HCT116 (cell line): ENCODE measurements at places on chromosomes 11 and 22. TPM values are rescaled to one million over a fixed set of nuclear protein-coding genes. Genes with fewer than 3 reads are reported as not detected.

BATF2 gene
- 2.1 TPM for total RNA-seq

INSC gene
- 0.17 TPM for total RNA-seq

PIK3IP1 gene
- total RNA-seq = 1.6 TPM

IFITM2 gene
- 106 TPM for total RNA-seq

CLDN5 gene
- total RNA-seq = 0.32 TPM

MPZL2 gene
- 16.8 TPM for total RNA-seq

TMEM191B gene
- total RNA-seq = 2.1 TPM

OR5M11 gene
- total RNA-seq = not detected

CD248 gene
- 0.32 TPM for total RNA-seq

MS4A12 gene
- not detected for total RNA-seq

SWAP70 gene
- 20.6 TPM for total RNA-seq

DTX4 gene
- total RNA-seq = 7.6 TPM

CNGA4 gene
- 0.27 TPM for total RNA-seq

XKR3 gene
- not detected for total RNA-seq

OR8B2 gene
- not detected for total RNA-seq

TRIM51 gene
- not detected for total RNA-seq

SYT7 gene
- 27.4 TPM for total RNA-seq

MS4A5 gene
- not detected for total RNA-seq
